ENCODE measurements at places on chromosomes 1 and 21.
A peak's percentile ranks its signal among the peaks of the same experiment; 100 is the strongest.

- DNase-seq = peak; percentile 21
Measured at GRCh38 chr21:43893536-43894205, 28.6 kb downstream of the AGPAT3 start.

DNA sequence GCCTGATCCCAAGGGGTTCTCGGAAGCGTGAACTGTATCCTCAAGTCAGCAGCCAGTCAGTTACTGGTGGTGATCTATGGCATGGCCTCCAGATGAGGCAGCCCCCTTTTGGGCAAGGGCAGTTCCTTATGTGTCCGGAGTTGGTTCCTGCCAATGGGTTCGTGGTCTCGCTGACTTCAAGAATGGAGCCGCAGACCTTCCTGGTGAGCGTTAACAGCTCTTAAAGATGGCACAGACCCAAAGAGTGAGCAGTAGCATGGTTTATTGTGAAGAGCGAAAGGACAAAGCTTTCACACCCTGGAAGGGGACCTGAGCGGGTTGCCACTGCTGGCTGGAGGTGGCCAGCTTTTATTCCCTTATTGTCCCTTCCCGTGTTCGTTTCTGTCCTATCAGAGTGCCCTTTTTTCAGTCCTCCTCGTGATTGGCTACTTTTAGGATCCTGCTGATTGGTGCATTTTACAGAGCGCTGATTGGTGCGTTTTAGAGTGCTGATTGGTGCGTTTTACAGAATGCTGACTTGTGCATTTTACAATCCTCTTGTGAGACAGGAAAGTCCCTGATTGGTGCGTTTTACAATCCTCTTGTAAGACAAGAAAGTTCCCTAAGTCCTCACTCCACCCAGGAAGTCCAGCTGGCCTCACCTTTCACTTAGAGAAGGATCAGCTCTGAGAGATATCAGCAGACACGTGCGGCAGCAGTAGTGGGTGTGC lies 8.9 kb upstream of the IL10RB start:
- no peak for DNase-seq

DNA sequence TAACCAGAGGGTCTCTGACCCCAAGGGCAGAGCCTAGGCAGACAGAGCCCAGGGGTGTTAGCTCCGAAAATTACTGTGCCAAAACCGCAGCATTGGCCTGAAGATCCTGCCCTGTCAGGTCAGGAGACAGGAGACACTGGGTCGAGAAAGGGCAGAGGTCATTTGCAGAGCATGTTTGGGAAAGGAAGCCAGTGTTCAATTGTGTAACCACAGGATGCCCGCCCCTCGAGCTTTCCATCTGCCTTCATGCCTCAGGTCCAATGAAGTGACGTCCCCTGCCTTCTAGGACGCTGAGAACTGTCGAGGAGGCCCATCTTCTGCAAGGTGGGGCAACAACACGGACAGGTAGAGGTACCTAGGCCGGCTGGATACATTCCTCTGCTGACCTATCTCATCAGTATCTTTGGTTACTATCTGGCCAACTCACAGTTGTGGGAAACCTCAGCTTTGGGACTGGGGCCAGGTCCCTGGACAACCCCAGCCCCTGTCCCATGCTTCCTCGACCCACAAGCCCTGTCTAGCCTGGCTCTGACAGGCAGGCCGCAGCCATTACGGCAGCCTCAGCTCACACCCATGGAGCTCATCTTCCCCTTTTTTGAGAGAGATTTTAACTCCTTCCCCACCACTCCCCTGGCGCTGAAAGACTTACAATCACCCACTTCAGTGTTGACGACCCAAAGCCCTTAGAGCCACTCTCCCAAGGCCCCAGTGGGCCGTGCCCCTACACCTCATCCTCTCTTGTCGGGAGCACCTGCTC lies 1.3 kb downstream of the ARL8A start:
- DNase-seq = no peak

- DNase-seq = no peak
Measured at GRCh38 chr1:91099746-91100621, 78.1 kb upstream of the ZNF644 start.

GRCh38 chr1:207518608-207519236 lies 22.8 kb downstream of the CR1 start:
- no peak for DNase-seq

DNA sequence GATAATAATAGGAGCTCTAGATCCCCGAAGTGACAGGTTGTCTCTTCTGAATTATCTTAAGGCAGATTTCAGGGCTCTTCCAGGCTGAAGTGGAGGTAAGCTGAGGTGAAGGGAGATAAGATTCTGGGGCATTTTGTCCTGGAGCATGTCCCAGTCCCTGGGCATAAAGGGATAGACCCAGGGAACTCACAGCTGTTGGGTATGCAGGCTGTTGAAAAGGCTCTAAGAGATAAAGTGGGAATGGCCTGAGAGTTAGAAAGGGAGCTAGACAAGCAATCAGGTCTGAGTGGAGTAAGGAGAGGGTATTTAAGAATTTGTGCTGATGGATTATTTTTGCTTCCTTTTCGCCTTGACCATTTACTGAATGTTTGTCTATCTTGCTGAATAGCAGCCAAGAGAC lies 123.7 kb downstream of the NOS1AP start:
- DNase-seq = no peak

DNA sequence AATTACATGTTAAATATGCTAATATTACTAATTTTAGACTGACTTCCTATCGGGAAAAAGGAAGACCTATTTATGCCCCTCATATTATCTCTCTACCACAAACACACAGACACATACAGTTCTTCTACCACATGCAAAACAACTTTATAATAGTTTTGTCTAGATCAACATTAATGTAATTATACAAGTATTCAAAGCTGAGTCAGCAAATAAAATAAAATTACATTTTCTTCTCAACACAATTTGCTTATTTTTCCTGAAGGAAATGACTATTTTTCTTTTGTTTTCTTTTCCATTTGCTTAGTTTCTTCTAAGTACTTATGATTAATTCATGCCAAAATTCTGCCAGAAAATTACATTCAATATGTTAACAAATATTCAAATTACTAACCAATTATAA lies 654.2 kb downstream of the AMY1C start:
- no peak for DNase-seq

- no peak for DNase-seq
Measured at GRCh38 chr1:56081736-56082135, 497.6 kb downstream of the PLPP3 start.

GRCh38 chr21:24948186-24948585 lies 659.1 kb downstream of the MRPL39 start:
- no peak for DNase-seq

DNA sequence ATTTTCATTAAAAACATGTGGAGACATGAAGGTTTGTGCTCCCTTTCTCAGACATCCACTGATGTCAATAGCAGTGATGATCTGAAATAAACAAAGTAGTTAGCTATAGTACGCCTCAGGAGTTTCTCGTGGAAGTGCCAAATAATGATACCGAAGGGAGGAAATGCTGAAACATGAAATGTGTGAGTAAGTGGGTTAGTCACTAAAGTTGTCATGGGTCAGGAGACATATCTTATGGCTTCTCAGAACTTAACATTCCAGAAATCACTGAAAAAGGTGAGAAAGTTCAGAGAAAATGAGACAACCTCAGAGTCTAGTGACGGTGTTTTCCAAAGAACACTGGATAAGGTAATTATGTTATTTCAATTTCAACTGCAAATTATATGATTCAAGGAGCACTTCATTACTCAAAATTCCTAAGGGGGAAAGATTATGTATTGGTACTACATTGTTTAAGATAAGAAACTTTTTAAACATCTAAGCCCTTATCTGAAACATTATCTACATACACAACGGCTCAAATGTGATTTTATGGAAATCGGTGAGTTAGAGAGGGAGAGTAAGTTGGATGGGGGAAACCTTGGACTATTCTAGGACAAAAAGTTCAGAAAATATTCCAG lies 20.6 kb downstream of the NIBAN1 start:
- no peak for DNase-seq

DNA sequence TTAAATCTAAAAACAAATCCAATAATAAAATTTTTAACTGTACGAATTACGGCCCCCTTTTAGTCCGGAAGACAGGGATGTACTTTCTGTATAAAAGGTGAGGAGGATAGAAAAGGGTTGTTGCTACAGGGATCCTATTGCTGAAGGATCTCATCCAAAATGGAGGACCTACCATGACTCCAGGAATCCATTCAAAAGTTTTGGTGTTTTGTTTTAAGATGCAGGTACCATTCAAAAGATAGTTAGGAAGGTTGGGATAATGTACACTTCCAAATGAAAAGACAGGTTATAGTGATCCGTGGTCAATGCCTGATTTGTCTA lies 1.3 kb upstream of the ENAH start:
- no peak for DNase-seq

DNA sequence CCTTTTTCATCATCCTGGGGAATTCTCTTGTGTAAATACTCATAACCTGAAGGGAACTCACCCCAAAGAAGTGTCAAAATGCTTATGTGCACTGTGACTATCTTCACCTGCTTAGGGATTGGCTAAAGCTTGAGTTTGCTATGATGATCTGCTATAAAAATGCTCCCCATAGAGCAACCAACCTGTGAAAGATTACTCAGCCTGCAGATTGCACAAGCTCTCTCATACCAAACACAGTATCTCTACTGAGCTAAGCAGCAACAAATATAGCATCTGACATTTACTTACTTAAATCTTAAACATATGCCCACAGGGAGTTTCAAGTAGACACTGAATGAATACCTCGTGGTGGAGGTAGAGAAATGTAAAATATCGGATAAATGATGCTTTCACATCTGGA lies 725.8 kb downstream of the MRPL39 start:
- DNase-seq = no peak

- no peak for DNase-seq
Measured at GRCh38 chr1:156673387-156674121, 3.7 kb downstream of the NES start.

DNA sequence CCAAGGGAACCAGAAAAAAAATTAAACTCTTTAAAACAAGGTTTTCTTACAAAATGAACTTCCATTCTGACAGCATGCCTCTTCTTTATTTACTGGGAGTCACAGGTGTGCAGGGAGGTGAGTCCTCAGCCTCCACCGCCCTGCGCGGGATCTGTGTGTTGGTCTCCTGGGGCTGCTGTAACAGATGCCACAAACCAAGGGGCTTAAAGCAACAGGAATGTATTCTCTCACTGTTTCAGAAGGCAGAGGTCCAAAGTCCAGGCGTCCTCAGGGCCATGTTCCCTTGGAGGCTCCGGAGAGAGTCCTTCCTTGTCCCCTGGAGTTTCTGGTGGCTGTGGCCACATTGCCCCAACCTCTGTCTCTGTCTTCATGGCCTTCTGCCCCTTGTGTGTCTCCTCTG lies 123.6 kb upstream of the C1orf174 start:
- no peak for DNase-seq

DNA sequence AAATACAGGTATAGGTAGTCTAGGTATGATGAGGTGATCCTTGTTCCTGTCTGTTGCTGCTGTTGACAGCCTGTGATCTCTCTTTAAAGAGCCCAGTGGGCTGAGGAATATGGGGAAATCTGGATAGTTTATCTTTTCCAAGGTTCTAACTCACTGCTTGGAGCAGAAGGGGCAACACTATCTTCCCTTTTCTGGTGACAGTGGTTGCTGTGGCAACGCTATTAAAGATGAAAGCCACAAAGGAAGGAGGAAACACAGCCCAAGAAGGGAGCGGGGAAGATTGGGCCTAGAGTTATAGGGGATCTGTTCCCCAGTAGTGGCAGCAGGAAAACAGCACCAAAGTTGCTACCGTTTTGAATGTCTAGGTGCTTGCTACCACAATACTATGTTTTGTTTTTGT lies 8.8 kb downstream of the PCP4L1 start:
- DNase-seq = no peak

DNA sequence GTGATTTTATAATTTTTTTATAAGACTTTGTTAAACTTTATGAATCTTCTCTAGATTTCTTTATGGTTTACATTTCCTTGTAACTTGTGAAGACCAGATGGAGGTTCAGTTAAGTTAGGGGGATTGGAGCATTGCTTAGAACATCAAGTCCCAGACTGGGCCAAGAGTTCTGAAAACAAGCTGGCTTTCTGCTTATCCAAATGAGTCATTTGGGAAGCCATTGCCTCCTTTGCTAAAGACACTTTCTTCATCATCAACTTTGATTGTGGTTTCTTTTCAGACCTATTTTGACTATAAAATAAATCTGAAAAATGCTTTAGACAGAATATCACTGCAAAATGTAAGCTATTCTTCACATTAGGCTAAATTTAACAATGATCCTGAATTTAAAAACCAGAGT lies 446.8 kb downstream of the USP25 start:
- DNase-seq = no peak

- DNase-seq = no peak
Measured at GRCh38 chr1:37286881-37287280, 187.5 kb upstream of the ZC3H12A start.

- no peak for DNase-seq
Measured at GRCh38 chr1:234906654-234907053, 222.0 kb downstream of the TOMM20 start.

DNA sequence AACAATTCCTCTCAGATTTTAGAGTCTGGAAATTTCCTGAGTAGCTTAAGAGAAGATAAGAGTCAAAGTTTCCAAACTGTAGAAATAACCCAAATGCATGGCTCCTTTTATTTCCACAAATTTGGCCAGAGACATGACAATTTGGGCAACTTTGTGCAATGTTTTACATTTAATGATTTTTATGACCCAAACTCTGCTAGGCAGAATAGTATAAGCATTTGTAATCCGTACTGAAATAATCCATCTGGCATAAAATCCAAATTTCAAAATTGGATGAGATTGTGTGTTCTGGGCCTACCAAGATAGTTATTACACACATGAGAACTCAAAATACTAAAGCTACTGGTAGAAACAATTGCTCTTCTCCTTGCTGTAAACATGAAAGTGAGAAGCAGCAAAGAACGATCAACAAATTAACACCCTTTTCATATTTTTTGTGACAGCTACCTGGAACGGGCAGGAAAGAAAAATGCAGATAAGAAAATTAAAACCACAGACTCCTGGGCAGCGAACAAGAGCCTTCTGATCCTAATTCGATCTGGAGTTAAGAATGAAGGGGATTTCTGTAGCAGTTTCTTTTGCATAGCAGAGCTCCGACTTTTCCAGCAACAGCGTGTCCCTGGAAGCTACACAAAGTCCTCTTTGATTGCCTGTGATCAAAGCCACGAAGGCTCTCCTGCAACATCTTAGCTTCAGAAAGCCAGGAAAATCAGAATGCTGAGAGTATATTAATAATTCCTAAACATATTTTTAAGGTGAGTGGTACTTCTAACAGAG lies 191.2 kb downstream of the GRIK1 start:
- peak; percentile 3 for DNase-seq

DNA sequence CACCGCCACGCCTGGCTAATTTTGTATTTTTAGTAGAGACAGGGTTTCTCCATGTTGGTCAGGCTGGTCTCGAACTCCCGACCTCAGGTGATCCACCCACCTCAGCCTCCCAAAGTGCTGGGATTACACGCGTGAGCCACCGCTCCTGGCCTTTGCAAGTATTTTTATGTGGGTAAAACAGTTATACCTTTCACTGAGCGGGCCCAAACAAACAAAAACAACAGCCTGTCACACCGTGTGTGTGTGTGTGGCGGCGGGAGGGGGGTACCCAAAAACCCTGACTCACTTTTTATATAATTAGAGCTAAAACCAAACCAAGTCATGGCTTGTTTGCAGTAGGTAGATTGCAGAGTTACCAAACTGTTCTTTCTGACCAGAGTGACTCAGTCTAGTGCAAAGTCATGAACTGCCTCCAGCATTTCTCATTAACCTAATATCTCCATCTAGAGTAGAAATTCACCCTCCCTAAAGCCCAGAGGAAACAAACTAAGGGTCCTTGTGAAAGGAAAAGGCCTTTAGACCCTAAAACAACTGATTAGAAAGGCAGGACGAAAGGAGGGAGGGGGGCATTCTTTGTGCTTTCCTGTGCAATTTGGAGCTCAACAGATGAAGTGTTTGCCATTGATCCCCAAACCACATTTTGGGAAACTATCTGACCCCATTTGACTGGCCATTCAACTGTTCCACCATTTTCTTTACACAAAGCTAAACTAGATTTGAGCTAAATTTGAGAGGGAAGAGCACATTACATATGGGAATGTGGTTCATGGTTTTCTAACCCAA lies 181.0 kb downstream of the DHRS3 start:
- DNase-seq = peak; percentile 52

All from fibroblast of gingiva (primary cell).